A673 (cell line): ENCODE measurements at places on chromosomes 12 and 14. TPM values are rescaled to one million over a fixed set of nuclear protein-coding genes. Genes with fewer than 3 reads are reported as not detected.
A peak's percentile ranks its signal among the peaks of the same experiment; 100 is the strongest.

DNA sequence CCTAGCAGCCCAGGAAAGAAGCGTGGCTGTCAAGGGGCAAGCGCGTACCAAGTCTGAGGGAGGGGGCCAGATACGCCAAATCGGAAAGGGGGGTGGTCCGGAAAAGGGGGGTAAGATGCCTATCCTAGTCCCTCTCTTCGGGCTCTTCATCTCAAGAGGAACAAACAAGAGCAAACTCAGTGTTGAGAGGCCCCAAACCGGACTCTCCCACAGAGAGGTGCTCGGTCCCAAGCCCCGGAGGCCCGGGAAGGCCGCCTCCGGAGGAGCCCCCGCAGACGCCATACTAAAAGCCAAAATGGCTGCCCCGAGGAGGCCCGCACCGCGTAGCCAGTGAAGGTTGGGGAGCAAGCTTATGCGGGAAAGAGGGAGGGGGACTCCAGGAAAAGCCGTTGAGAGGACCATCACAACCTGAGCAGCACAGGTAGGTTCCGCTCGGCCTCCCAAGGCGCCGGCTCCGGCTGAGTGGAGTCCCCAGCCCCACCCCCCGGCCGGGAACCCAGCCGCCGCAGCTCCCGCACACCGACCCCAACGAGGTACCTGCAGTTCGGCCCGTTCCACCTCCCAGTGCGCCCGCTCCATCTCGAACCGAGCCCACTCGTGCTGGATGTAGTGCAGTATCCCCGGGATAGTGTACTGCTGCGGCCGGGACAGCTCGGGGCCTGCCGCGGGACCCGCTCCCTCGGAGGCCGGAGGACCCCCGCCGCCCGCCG lies at the start of gene AP4S1:
TSS of gene AP4S1 (plus strand) at position 283 of the 710 bp plus-strand sequence. CDS start 40,548 bp downstream, outside the sequence.
- peak; percentile 58 for DNase-seq

CCDC175 gene
- total RNA-seq = 0.47 TPM in 1 of 2 replicates, not detected in the other

MAGOHB gene
- 68.6 and 72.0 TPM in 2 replicates for total RNA-seq

AVPR1A gene
- 1.9 and 3.2 TPM in 2 replicates for total RNA-seq

- no peak for DNase-seq
Observed at GRCh38 chr14:76346391-76347160, 29.4 kb upstream of the ESRRB start.

RD3L gene
- not detected in 2 replicates for total RNA-seq

PTCSC3 gene
- not detected in 2 replicates for total RNA-seq

SIX6 gene
- 0.13 and 0.28 TPM in 2 replicates for total RNA-seq

GRCh38 chr14:80055667-80056496 lies 155.4 kb downstream of the DIO2 start:
- DNase-seq = peak; percentile 55

COCH gene
- 70.8 and 87.6 TPM in 2 replicates for total RNA-seq

GPX2 gene
- total RNA-seq = 0.33 TPM in 1 of 2 replicates, not detected in the other

- DNase-seq = peak; percentile 33
Observed at GRCh38 chr12:89691659-89692058, 17.0 kb downstream of the ATP2B1 start.

DNA sequence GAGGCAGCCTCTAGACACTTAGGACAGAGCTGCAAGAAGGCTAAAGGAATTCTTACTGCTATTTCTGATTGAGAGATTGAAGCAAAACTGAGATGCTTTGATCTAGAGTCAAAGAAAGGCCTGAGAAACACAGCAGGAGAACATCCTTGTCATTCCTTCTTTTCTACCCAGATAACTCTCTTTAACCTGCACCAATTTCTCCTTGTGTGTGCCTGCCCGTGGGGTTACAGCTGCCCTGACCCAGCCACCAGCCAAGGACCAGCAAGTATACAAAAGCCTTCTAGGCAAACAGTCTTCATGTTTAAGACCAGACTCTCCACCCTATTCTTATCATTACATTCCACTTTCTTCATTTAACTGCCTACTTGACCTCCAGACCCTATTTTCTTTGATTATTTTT lies 81.7 kb upstream of the PRB2 start:
- DNase-seq = no peak

DNA sequence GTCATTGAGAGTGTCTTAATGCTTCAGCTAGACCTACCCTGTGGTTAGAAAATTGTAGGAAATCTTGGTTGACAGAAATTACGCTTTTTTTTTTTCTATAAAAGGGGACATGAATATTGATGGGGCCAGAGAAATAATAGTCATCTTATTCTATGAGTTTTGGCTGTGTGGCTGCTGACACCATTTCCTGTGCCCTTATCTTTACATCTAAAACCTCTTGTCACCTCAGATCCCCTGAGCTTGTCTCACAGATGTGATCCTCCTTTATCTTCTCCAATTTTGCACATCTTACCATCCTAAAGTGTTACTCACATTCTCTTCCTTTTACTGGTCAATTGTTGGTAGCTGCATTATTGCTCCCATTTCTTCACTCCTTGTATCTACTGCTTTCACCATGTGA lies 36.1 kb downstream of the ASCL1 start:
- DNase-seq = no peak

DNA sequence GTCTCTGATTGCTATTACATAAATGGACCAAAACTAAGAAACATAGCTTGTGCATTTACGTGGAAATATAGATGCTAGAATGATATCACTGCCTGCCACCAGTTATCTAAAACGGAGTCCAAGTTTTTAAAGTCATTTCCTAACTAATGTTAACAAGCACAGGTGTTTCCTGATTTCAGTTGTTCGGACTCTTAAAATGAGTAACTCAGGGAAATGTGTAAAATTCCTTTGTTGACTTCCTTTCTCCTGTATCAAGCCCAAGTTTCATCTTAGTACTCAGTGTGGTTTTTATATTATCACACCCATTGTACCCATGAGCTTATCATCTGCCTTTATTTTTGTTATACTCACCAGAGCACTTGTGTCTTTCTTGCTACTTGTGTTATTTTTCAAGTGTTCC lies 13.2 kb upstream of the PRKCH start:
- no peak for DNase-seq

RNU4-1 gene
- 1,130 and 1,293 TPM in 2 replicates for total RNA-seq

DNA sequence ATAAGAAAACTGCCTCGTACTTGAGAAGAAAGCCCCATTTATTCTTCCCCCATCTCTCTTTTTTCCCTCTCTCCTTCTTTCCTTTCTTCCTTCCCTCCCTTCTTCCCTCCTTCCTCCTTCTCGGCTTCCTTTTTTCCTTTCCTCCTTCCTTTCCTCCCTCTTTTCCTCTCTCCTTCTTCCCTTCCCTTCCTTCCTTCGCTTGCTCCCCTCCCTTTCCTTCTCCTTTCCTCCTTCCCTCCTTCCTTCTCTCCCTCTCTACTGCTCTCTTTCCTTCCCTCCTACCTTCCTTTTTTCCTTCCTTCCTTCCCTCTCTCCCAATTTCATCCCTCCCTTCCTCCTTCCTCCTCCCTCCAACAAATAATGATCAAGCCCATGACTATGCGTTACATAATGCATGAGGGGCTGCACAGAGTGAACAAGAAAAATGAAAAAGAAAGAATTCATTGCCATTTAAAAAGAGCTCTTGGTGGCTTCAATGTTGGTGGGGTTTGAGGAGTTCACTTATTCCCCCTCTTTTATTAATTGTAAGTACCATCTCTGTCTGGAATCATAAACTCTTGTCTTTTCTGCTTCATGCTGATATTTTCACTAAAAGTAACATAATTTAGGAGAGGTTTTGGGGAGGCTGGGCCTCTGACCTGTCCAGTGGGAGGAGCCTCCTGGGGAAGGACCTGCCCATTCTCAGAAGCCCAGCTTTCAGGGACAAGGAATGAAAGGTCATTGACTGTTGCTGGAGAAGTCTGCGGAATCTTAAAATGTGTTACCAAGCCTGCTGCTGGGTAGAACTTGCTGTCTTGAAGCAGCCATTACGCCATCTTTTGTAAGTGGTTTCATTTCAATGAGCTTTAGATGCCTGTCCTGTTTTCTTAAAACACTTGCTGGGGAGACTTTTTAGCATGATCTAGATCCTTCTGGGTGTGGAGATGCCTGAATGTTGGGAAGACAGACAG lies 144.3 kb downstream of the CHST11 start:
- no peak for DNase-seq

WDR89 gene
- 19.0 and 23.6 TPM in 2 replicates for total RNA-seq

DNA sequence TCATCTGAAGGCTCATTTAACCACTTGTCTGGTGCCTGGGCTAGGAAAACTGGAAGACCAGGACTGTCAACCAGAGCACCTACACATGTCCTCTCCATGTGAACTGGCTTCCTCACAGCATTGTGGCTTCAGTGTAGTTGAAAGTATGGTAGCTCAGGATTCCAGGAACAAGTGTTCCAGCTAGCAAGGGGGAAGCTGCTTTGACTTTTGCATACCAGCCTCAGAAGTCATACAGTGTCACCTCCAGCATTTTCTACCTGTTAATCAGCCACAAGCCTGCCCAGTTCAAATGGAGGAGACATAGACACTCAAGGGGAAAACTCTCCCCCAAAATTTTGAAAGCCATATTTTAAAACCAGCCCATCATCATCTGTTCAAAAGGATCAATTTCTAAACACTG lies 212.8 kb upstream of the CAND1 start:
- DNase-seq = no peak

SERPINA9 gene
- not detected in 2 replicates for total RNA-seq

DNA sequence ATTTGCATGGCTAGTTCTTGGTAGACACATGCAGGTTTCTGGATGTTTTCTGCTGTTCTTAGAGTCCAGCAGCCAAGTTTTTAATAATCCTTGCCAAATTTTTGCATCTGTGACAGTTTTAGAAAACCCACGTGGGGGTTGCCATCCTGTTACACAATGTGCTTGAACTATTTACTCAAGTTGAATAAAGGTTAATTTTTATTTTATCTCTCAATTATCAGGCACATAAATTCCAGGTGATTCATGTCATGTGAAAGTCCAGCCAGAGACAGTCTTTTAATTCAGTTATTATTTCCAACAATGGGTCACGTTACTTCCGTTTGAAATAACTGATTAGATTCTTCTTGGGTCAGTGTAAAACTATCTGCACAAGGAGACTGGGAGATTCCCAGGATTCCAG lies 15.7 kb downstream of the MYRFL start:
- no peak for DNase-seq

PPP4R4 gene
- total RNA-seq = 0.88 and 1.2 TPM in 2 replicates

FAM222A gene
- total RNA-seq = 3.9 and 5.5 TPM in 2 replicates

DNA sequence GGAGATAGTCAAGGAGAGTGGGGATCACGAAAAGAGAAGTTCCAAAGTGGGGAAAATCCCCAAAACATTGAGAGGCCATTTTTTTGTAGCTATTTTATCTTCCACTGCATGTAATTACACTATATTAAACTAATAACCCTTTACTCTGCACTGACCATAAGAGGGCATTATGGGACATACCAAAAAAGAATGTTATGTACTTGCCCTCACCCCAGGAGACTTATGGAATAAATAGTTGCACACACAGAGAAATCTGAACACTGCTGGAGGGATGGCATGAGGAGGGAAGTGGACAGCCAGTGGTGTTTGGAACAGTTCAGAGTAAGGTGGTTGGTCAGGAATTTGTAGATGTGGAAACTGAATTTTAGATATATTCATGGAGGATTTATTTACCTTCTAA lies 422.9 kb downstream of the SNAPC1 start:
- DNase-seq = no peak

TAS2R46 gene
- total RNA-seq = 2.2 and 3.1 TPM in 2 replicates

NKX2-1 gene
- total RNA-seq = not detected in 2 replicates

DNA sequence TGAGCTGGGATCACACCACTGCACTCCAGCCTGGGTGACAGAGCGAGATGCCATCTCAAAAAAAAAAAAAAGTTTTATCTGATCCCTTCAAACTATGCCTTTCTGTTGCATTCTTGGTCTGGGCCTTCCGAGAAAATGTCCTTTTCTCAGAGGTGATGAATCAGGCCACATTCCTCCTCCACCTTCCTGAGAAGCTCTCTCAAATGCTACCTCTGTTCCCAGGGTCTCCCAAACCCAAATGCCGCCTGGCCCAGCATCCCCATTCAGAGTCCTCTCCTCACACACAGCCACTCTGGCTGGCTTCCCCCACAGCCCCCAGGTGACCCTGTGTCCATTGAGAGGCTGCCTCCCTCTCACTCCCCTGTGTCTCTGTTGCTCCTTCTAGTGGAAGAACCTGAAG lies 19.7 kb upstream of the TMED10 start:
- no peak for DNase-seq

DNA sequence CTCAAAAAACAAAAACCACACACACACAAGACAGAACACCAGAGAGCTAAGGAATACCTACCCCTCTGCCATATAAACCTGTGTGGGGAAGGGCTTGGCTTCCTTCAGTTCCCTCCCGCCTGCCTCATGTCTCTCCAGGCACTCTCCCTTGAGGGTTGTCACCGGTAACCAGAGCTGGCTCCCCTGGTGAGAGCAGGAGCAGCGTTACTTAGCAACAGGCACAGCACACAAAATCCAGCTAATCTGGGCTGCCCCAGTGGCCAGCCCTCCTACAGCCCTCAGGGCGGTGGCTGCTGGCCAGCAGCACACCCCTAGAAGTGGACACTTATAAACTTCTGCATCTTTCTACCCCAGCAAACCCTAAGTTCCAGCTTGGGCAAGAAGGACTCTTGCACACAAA lies 21.6 kb upstream of the NR4A1 start:
- DNase-seq = peak; percentile 85

DNA sequence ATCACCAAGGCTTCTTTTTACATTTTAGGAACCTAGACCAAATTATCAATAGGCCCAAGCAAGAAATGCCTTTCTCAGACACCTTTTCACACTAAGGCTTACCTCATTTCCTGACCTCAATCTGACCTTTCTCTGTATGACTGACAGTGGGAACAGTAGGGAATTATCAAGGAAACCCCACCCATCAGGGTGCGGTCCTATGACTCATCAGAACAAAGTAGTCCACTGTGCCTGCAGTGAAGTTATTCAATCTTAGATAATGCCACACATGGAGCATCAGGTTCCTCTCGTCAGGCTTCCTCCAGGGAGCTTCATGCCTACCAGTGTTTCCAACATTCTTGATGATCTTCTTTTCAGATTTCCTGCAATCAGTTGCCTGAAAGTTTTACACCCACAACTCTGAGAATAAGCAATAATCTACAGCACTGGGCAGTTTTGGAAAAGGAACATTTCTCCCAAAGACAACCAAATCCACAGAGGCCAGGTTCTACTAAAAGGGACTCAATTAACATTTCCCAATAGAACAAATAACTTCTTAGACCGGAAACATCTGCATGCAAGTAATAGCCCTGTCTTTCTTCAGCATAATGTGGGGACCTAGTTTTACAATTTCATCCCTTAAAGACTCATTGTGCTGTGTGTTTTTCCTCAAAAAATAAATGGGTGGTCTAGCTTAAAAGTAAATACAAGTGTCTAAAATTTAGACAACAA lies 35.9 kb upstream of the TMTC2 start:
- peak; percentile 74 for DNase-seq

PTPRB gene
- total RNA-seq = not detected in 2 replicates

DNA sequence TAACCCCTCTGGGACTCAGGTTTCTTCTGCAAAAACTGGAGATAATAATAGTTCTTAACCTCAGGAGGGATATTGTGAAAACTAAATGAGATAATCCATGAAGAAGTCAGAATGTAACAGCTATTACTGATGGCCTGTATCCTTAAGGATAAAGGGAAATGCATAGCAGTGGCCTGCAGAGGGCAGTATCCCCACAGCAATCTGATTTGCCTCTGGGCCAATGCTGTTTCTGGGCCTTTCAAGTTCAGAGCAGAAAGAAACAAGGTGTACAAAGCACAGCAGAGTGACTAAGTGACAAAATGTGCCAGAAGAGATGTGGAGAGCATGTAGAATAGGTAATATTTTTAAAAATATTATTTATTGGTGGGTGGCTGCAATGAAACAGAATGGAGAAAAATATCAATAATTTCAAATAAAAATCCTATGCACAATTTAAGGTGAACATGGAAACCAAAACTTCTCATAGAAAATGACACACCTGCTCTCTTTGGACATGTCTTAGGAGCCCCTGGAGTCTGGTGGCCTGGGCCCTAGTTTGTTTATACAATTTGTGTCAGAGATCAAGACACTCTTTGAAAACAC lies 90.3 kb downstream of the C12orf75 start:
- peak; percentile 71 for DNase-seq

- no peak for DNase-seq
Observed at GRCh38 chr12:82954064-82954463, 267.4 kb downstream of the TMTC2 start.

SRRM4 gene
- total RNA-seq = not detected in 2 replicates

SLC7A8 gene
- total RNA-seq = 18.3 and 24.8 TPM in 2 replicates
